Heart right ventricle (tissue), 16 donors: ENCODE measurements at places on chromosomes 6 and 20. TPM values are rescaled to one million over a fixed set of nuclear protein-coding genes. Genes with fewer than 3 reads are reported as not detected.

DNA sequence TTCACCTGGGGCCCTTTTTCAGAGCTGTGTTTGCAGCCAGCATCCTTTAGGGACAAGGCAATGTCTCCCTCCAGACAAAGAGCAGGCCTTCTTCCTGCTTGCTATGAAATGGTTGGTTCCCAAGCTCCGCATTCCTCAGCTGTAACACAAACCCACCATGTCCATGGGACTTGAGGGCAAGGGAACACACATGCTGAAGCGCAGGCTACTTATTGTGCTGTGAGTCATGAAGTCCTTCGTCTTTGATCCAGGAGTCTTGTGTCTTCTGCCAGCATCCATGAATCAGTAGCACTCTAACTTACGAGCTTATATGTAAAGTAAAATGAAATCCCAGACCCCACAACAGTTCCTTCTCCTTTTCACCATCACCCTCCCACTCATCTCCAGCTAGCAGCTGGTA lies 59.0 kb downstream of the ANKRD60 start:
- DNase-seq, result no peak

The GJA10 gene
- polyA plus RNA-seq, result not detected

The CALHM5 gene
- 1.2 TPM for polyA plus RNA-seq

The KIF16B gene
- 9.7 TPM for polyA plus RNA-seq
